ENCODE measurements at places on chromosomes 3 and 15. TPM values are rescaled to one million over a fixed set of nuclear protein-coding genes. Genes with fewer than 3 reads are reported as not detected.

GRCh38 chr3:43180027-43180426 is 74.1 kb upstream of the POMGNT2 start:
- H3K4me1 ChIP-seq, result no peaks in the 10 kb centered on the region
- DNase-seq, result no peak
- H3K27me3 ChIP-seq, result no peaks in the 10 kb centered on the region
- H3K4me3 ChIP-seq, result no peak overlapping the region

DNA sequence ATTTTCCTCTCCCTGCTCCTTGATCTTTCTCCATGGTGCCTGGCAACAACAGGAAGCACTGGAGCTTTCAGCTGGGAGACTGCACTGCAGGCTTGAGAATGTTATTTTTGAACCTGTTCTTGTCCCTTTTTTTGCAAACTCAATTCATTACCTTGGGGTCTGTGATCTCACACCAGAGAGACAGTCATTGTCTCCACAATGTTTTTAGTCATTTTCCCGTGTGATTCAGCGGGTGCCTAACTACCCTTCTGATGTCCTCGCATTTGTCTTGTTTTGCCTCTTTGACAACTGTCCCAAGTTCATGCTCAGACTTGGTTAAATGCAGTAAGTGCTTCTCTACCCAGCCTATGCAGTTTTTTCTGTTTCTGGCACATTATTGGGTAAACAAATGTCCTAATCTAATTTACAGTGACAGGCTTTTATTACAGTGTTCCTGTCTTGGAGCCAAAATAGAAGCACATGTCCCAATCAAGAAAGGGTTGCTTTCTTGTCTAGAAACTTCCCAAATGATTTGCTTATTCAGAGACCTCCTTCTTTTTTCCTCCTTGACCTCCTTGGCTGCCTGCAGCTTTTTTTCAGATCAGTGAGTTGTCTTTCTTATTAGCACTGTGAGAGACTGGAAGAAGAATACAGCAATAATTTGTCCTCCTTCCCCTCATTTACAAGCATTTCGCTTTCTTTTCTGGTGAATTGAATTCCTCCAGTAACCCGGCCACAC is 162.4 kb downstream of the NSUN3 start:
- H3K27ac ChIP-seq, result no peak overlapping the region
- H3K27me3 ChIP-seq, result no peaks in the 10 kb centered on the region

- DNase-seq, result no peak
- H3K27ac ChIP-seq, result no peak overlapping the region
- no peak overlapping the region for H3K4me3 ChIP-seq
- no peaks in the 10 kb centered on the region for H3K4me1 ChIP-seq
Measured at GRCh38 chr3:9491506-9491905, 62.1 kb downstream of the LHFPL4 start.

- peak overlapping the region; percentile 76 for H3K27ac ChIP-seq
- no peaks in the 10 kb centered on the region for H3K36me3 ChIP-seq
- no peak overlapping the region for H3K4me3 ChIP-seq
- peaks cover 28% of the 10 kb centered on the region for H3K4me1 ChIP-seq
Measured at GRCh38 chr3:102089239-102089638, 239.9 kb downstream of the NFKBIZ start.

The SLC22A13 gene
- total RNA-seq, result 0.51 TPM

- H3K4me3 ChIP-seq, result no peak overlapping the region
- no peaks in the 10 kb centered on the region for H3K36me3 ChIP-seq
- H3K27ac ChIP-seq, result no peak overlapping the region
- H3K27me3 ChIP-seq, result no peaks in the 10 kb centered on the region
- DNase-seq, result no peak
- no peaks in the 10 kb centered on the region for H3K4me1 ChIP-seq
Measured at GRCh38 chr3:101351829-101352228, 31.5 kb upstream of the IMPG2 start.

GRCh38 chr3:181715571-181716340 is 4.0 kb downstream of the SOX2 start:
- no peaks in the 10 kb centered on the region for H3K4me1 ChIP-seq
- peaks cover 98% of the 10 kb centered on the region for H3K27me3 ChIP-seq
- no peaks in the 10 kb centered on the region for H3K36me3 ChIP-seq

The CLRN1 gene
- total RNA-seq, result not detected

The FAM107A gene
- total RNA-seq, result 28.5 TPM

DNA sequence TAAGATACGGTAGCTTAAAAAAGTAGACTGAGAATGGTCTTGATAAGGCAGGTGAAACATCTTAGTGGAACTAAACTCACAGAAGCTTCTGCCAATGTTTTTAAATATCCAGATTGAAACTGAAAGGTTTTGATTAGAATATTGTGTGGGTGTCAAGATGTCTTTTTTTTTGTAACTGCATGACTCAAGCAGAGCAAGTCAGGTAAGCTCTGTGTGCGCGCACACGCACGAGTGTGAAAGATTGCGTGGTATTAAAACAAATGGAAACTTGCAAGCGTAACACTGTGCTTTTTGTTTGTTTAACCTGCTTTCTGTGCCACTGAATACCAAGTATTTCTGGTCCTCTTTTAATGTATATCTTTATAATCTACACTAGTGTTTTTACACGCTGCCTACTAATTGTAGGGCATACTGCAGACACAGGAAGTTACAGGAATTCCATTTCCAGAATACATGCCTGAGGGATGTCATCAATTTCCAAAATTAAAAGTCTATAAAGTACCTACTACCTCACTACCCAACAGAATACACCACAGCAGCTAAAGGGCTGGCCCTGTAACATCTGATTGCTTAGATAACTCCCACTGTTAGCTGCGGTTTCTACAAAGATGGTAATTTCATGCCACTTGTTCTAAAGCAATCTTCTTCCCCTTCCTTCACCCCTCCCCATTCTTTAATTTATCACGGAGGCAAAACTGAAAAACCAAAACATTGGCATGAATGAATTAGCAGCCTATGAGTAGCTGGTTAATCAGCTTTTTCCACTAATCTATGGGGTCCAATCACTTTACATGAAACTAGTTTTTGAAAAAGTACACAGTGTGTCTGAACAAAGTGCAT is 472.8 kb downstream of the SHQ1 start:
- no peak for DNase-seq
- H3K27me3 ChIP-seq, result no peaks in the 10 kb centered on the region
- no peak overlapping the region for H3K4me3 ChIP-seq
- H3K27ac ChIP-seq, result no peak overlapping the region

- no peak for DNase-seq
- H3K27me3 ChIP-seq, result no peaks in the 10 kb centered on the region
- H3K4me1 ChIP-seq, result peaks cover 4% of the 10 kb centered on the region
- no peak overlapping the region for H3K4me3 ChIP-seq
Measured at GRCh38 chr3:47288966-47289910, 6.5 kb downstream of the KLHL18 start.

GRCh38 chr15:75640483-75641178 is 607 bp upstream of the IMP3 start:
- H3K36me3 ChIP-seq, result no peaks in the 10 kb centered on the region
- H3K27ac ChIP-seq, result peak overlapping the region; percentile 91
- H3K27me3 ChIP-seq, result no peaks in the 10 kb centered on the region
- peaks cover 28% of the 10 kb centered on the region for H3K4me1 ChIP-seq
- DNase-seq, result peak; percentile 23

The ATP13A5 gene
- not detected for total RNA-seq

GRCh38 chr15:26887926-26888666 is 21.2 kb downstream of the GABRA5 start:
- H3K27me3 ChIP-seq, result no peaks in the 10 kb centered on the region
- H3K4me3 ChIP-seq, result no peak overlapping the region
- H3K27ac ChIP-seq, result no peak overlapping the region

The KIF15 gene
- total RNA-seq, result 1.6 TPM

DNA sequence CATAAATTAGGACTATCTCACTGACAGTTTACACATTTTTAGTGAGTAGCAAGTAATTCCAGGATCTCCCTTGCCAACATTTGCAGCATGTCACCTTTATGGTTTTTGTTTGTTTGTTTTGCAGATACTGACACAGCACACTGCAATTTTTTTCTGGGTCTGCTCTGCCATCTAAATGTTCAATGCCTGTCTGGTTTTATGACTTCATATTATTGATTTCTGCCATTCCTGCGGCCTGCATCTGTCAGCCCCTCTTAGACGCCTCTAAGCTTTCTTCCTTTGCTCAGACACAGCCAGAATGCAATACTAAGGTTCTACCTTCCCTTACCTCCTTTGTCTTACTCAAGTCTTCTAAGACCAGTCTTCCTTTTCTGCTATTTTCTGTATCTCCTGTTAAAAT is 321.2 kb upstream of the AZI2 start:
- H3K4me1 ChIP-seq, result peaks cover 22% of the 10 kb centered on the region
- no peaks in the 10 kb centered on the region for H3K27me3 ChIP-seq
- H3K27ac ChIP-seq, result peak overlapping the region; percentile 86
- DNase-seq, result no peak
- no peaks in the 10 kb centered on the region for H3K36me3 ChIP-seq

The RGMA gene
- 217 TPM for total RNA-seq

The IL12A gene
- total RNA-seq, result not detected

- no peaks in the 10 kb centered on the region for H3K4me1 ChIP-seq
- H3K27ac ChIP-seq, result no peak overlapping the region
- no peak overlapping the region for H3K4me3 ChIP-seq
Measured at GRCh38 chr3:184611607-184612281, 50.2 kb downstream of the EPHB3 start.

- H3K27me3 ChIP-seq, result no peaks in the 10 kb centered on the region
- H3K4me1 ChIP-seq, result no peaks in the 10 kb centered on the region
- H3K27ac ChIP-seq, result no peak overlapping the region
- DNase-seq, result no peak
- H3K4me3 ChIP-seq, result no peak overlapping the region
Measured at GRCh38 chr3:191237047-191237882, 38.2 kb downstream of the OSTN start.

- H3K4me1 ChIP-seq, result peaks cover 93% of the 10 kb centered on the region
- peak; percentile 67 for DNase-seq
- H3K27me3 ChIP-seq, result no peaks in the 10 kb centered on the region
- peak overlapping the region; percentile 99 for H3K27ac ChIP-seq
- no peak overlapping the region for H3K4me3 ChIP-seq
Measured at GRCh38 chr15:40097968-40098476, 10.7 kb downstream of the BMF start.

DNA sequence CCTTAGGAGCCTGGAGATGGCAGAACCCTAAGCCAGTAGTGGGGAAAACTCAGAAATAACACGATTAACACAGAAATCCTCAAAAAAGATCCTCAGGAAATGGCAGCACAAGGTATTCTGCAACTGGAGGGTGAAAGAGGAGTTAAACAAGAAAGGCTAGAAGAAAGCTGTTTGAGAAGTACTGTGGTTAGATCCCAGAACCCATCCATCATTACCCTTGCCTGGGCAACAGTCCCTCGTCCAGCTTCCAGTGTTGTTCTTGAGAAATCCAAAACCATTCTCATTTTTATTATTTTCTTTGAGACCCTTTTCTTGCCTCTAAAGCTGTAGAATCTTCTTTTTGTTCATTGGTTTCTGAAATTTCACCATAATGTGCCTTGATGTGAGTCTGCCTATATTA is 2.7 kb upstream of the CDCP1 start:
- no peak overlapping the region for H3K4me3 ChIP-seq
- H3K27ac ChIP-seq, result no peak overlapping the region
- H3K4me1 ChIP-seq, result peaks cover 11% of the 10 kb centered on the region
- no peak for DNase-seq

- no peak overlapping the region for H3K4me3 ChIP-seq
- H3K27me3 ChIP-seq, result no peaks in the 10 kb centered on the region
- DNase-seq, result no peak
Measured at GRCh38 chr3:169526246-169526645, 137.3 kb downstream of the MECOM start.

DNA sequence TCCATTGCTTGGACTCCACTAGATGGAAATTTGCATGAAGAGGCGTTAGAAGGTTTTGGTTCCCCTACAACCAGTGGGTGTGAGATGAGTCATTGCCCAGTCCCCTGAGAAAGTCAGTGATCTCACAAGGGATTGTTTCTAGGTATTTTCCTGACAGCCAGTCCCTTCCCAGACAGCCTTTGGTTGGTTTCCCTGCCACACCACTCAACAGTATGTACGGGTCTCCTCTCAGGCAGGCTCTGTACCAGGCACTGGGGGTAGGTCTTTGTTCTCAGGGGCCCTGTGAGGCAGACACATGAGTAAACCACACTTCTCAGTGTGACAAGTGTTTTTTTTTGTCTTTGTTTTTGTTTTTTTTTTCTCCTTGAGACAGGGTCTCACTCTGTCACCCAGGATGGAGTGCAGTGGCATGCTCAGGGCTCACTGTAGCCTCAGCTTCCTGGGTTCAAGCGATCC is 4.0 kb downstream of the LAMP3 start:
- DNase-seq, result no peak
- H3K27me3 ChIP-seq, result peaks cover 19% of the 10 kb centered on the region
- H3K36me3 ChIP-seq, result no peaks in the 10 kb centered on the region
- H3K4me3 ChIP-seq, result no peak overlapping the region
- H3K27ac ChIP-seq, result no peak overlapping the region
- no peaks in the 10 kb centered on the region for H3K4me1 ChIP-seq

GRCh38 chr15:76303909-76304308 is 7.4 kb downstream of the ETFA start:
- no peak overlapping the region for H3K4me3 ChIP-seq
- no peaks in the 10 kb centered on the region for H3K36me3 ChIP-seq
- H3K27ac ChIP-seq, result no peak overlapping the region
- no peaks in the 10 kb centered on the region for H3K27me3 ChIP-seq
- peaks cover 27% of the 10 kb centered on the region for H3K4me1 ChIP-seq
